ENCODE measurements at places on chromosomes 2 and 18.

DNA sequence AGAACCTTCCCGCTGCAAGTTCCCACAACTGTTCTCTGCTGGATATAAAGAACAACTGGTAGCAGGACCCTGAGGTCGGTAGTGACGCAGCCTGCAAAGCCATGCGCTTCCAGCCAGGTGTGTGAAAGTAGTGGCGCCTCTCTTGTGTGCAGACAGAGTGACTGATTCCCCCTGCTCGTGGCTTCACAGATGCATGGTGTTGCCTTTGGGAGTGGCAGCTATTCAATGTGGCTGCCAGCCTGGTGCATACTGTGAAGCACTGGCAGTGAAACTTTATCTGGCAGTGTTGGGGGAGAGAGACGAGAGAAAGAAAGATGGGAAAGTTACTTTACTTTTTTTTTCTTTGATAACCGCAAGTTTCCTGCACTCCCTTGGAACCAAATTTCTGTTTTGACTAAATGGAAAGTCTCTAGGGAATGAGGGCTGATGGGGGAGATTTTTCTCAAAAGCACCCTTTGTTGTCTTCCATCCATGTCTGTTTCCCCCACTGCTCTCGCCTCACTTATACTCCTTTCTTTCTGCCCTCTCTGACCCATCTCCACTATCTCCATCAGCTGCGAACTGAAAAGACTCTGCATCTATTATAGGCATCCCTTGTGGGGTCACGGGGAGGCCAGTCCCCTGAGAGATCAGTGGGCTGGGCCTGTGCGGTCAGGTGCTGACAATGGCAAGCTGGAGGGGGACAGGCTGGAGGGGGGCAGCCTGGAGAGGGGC is 90.0 kb upstream of the TNP1 start:
- DNase-seq, result no peak

- no peak for DNase-seq
Measured at GRCh38 chr2:129074298-129074920, 755.7 kb upstream of the HS6ST1 start.

DNA sequence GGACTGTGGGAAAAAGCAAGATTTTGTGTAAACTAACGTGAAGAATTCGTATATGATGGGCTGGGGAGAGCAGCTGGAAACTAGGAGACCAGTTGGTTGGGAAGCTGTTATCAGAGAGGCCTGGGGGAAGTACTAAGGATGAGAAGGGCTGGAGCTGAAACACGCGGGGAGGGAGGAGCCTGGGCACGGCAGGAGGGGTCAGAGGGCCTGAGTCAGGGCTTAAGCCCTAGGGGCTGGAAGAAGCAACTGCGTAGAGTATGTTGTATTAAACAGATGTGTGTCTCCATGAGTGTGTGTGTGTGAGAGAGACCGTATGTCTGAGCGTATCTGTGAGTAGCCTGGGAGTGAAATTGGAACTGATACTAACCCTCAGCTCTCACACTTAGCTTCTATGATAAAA is 8.4 kb downstream of the POMC start:
- no peak for DNase-seq

DNA sequence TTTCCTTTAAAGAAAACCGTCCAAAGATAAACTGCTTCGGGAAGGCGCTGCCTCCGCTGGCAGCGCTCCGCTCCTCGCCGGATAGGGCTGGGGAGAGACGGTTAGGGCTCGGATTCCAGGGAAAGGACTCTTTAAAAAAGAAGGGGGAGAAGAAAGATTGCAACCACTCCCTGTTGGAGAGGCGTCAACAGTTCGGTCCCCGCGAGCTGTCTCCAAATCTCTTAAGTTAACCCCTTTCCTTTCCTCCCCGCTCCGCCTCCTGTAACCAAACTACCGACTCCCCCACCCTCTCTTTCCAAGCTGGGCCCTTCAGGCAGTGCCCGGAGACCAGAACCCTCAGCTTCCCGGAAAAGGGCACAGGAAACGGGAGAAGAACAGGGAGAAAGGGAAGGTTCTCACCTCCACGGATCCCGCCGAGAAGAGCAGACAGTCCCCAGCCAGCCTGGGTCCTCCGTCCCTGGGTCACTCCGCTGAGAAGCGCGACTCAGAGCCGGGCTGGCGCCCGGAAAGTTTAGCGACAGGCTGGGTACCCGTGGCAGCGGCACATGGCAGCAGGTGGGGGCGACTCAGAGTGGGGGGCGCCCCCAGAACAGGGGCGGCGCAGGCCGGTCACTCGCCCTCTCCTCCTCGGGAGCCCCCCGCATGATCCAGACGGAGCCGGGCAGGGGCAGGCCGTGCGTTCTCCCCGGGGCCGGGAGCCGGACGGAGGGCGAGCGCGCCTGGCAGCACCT is 675 bp downstream of the FZD5 start:
- DNase-seq, result no peak

DNA sequence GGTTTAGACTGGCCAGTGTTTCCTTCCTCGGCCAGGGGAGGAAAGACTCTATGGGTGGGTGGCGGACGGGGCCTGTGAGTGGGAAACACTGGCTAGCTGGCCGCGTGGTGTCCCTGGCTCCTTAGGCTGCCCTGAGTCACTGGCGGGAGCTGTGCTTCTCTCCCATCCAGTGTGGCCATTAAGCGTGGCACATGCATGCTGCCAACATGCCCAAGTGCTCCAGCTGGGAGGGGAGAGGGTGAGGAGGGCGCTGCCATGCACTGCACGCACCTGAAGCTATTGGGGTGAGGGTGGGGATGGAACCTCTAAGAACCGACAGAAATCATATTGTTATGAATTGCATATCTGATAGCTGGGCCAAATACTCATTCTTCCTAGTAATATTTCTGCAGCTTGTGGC is 270.8 kb downstream of the CALCRL start:
- no peak for DNase-seq

GRCh38 chr18:28439870-28440269 is 262.9 kb upstream of the CDH2 start:
- no peak for DNase-seq

DNA sequence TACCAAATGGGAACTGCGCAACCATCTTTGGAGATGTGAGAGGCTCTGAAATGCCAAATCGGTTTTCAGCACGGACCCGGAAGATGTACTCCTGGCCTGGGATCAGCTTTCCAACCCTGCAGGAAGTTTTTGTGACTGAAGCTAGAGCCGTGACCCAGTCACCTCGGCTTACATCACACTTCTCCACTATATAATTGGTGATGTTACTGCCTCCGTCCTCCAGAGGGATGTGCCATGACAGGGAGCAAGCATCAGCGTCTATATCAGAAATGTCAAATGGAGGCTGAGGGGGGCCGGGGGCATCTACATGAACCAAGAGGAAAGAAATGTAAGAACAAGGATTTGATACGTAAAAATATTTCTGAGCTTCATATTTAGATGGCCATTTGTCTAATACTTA is 104.4 kb downstream of the PLEKHA3 start:
- no peak for DNase-seq

DNA sequence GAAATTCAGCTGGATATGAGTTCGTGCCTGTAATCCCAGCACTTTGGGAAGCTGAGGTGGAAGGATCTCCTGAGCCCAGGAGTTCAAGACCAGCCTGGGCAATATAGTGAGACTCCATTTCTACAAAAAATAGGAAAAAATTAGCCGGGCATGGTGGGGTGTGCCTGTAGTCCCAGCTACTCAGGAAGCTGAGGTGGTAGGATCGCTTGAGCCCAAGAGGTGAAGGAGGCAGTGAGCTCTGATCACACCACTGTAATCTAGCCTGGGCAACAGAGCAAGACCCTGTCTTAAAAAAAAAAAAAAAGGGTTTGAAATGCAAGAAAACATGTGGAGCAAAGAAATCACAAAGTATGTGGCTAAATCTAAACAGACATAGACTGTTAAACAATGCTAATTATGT is 9.8 kb downstream of the CGREF1 start:
- no peak for DNase-seq

DNA sequence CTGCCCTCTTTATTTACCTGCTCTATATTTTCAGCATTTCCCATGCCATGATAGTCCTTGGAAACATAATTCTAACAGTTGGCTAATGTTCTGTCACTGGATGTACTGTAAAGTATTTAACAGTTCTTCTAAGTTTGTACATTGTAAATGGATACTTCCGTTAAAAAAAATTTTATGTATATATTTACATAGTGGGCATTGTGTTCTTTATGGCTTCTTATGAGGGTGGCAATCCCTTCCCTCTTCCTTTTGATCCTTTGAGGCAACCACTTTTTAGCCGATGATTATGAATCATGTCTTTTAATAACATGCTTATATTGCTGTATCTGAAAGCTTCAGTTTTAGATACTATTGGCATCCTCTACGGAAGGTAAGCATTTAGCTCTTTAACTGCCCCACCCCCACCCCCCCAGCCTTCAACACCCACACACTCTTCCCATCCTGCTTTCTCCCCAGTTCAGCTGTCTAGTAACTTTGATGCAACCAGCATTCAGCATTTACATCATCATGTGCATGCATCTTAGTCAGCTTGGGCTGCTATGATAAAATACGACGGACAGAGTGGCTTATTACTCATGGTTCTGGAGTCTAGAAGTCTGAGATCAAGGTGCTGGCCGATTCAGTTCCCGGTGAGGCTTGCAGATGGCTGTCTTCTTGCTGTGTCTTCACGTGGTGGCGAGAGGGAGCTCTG is 21.0 kb upstream of the EDAR start:
- no peak for DNase-seq

DNA sequence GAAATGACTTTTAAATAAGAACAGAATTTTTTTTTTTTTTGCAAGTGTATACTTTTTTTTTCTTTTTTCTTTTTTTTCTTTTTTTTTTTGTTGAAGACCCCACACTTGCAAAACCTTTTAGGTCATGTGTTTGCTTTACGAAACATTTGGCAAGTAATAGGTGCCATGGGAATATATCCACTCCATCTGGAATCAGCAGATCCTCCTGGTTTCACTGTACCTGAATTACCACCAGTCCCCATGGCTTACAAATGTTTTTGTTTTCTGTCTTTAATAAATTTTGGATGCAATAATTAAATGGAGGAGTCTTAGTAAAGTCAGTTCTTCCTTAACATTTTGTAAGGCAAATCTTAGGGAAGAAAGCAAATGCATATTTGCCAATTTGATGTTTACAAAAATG is 559.7 kb upstream of the ZEB2 start:
- no peak for DNase-seq

DNA sequence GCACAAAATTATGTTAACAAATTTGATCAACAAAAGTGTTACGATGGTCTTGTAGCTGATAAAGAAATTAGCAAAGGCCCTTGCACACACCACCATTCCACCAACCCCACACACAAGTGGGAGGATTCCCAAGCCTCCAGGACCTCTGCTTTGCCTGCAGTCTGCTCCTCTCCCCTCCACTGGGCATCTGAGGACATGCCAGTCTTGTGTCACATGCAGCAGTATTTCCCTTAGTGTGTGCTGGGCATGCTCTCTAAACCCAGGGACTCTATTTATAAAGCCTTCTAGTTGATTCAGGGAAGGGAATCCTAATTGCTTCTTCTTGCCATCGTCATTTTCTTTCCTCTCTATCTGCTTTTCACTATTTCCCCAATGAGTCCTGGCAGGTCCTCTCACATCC is 53.3 kb downstream of the KCTD18 start:
- no peak for DNase-seq

DNA sequence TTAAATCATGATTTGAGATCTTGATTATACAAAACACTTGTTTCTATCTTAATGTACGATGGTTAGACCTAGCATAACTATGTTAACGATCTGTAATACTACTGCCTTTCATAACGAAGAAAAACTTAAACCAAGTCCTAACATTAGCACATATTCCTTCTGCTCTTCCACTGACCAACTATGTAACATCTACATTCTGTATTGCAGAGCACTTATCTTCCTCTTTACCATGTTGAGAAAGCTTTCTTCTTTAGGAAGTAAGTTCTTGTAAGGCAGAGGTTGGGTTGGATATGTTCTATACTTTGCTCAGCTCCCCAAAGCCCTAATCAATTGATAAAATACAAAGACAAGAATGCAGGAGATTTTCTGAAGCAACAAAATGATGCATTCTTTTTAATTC is 7.9 kb upstream of the ZNF407 start:
- DNase-seq, result no peak

GRCh38 chr2:124570872-124571271 is 545.8 kb downstream of the CNTNAP5 start:
- DNase-seq, result no peak

- DNase-seq, result no peak
Measured at GRCh38 chr2:17638196-17638743, 97.8 kb downstream of the VSNL1 start.

DNA sequence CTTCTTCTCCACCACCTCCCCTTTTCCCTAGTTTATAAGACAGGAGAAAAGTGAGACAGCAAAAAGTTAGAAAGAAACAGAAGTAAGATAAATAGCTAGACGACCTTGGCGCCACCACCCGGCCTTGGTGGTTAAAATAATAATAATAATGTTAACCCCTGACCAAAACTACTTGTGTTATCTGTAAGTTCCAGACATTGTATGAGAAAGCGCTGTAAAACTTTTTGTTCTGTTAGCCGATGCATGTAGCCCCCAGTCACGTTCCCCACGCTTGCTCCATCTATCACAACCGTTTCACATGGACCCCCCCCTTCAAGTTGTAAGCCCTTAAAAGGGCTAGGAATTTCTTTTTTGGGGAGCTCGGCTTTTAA is 1.5 kb upstream of the BUB1 start:
- DNase-seq, result no peak

DNA sequence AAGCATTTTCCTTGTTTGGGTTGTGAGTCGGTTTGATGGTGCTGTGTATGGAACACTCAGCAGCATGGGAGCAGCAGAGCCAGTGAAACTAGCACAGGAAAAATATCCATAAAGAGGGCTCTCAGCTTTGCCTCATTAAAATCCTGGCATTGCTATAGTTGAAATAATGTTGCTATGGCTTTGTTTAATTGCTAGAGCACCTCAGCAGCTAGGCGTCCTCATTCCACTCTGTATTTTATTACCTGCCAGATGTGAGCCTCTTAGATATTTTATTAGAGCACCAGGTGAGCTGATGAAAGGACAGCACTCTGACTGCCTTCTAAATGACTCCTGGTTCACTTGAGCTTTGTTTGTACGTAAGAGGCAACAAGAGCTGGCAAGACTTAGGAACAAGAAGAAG is 232.4 kb downstream of the MTX2 start:
- DNase-seq, result no peak

GRCh38 chr2:30798536-30798991 is 8.7 kb downstream of the CAPN13 start:
- DNase-seq, result no peak

GRCh38 chr18:79877163-79878091 is 74.0 kb downstream of the SLC66A2 start:
- DNase-seq, result no peak

DNA sequence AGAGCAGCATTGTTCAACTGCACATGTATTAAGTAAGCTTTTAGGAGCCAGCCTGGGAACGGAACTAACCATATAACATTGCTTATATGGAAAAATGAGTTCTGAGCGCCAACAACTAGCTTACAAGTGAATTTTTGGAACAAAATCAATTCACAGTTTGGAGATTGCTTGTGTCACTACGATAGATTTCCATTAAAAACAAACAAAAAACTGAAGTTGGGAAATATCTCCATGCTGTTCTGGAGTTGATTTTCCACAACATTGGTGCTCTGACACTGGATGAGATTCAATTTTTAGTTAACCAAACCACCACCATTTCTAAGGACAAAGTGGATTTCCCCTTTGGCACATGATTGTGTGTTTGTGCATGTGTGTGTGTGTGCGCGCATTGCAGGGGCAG is 56.9 kb upstream of the ZNF397 start:
- no peak for DNase-seq

GRCh38 chr18:59966913-59967312 is 67.1 kb downstream of the PMAIP1 start:
- DNase-seq, result no peak

Measured in CD4-positive, alpha-beta T cell treated with Interleukin-21 for 1 hour (primary cell).